Activated CD4-positive, alpha-beta T cell treated with anti-CD3 and anti-CD28 coated beads, Interleukin-2, amount 50 U/mL, for 24 hours (primary cell): ENCODE measurements at places on chromosomes 12 and 14.

DNA sequence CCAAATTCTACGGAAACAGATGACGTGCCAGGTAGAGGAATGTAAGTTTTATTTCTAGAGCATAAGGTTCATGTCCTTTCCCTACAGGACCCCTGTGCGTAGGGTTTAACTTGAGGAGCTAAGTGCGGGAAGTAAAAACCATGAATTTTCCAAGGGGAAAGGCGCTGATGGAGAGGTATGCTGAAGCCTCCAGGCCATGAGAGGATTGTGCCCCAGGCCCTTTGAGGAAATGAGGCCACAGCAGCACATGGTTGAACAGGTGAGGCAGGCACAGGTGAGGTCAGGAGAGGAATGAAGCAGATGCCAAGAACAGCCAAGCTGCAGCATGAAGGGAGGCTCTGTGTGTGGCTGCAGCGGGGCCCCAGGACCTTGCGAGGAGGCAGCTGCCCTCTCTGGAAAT is 14.7 kb downstream of the ESRRB start:
- no peak for DNase-seq

DNA sequence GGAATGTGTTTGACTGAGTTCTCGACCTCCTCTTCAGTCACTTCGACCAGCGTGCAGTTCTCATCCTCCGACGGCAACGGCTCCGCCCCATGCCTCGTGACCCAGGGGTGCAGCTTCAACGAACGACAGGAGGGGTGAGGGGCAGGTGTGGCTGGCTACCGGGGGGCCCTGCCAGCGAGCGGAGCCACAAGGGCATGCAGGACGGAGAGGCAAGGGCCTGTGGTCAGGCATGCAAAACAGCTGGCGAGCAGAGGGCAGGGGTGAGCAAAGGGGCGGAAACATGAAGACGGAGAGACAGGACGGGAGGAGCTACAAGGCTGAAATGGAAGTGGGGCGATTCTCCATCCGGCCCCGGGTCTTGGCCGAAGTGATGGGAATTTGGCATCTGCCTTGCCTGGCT is 38.7 kb downstream of the P2RX4 start:
- DNase-seq: no peak

GRCh38 chr14:51674294-51675002 is 22.7 kb downstream of the FRMD6 start:
- no peak for DNase-seq

DNA sequence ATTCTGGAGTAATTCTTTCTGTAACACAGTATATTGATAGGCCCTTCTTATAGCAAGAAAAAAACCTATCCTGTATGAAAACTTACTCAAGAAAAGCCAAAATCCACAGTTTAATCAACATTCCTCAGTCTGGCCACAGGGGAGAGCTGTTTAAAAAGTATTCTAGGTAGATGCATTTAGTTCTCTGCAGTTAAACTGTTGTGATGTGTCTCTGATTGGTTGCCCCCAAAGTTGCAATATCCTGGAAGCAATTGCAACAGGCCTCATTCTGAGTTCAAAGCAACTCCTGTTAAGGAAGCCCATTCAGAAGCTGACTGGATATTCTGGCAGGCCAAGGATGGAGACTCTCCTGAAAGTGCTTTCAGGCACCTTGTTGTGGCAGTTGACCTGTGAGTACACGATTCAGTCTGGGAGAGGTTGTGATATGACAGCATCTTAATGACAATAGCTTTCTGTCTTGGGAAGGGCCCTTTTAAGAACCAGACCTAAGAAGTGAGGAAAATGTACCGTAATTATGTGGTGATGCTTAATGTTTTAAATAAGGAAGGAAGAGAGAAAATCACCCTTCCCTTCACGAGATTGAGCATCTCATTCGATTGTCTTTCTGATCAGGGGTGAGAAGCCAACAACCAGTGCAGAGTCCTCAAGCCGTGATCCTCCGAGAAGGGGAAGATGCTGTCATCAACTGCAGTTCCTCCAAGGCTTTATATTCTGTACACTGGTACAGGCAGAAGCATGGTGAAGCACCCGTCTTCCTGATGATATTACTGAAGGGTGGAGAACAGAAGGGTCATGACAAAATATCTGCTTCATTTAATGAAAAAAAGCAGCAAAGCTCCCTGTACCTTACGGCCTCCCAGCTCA is 420.7 kb downstream of the DAD1 start:
- no peak for DNase-seq
